Caki2 (cell line): ENCODE measurements at places on chromosomes 2 and 18. TPM values are rescaled to one million over a fixed set of nuclear protein-coding genes. Genes with fewer than 3 reads are reported as not detected.

Gene UCN
- total RNA-seq = 2.2 and 5.3 TPM in 2 replicates

DNA sequence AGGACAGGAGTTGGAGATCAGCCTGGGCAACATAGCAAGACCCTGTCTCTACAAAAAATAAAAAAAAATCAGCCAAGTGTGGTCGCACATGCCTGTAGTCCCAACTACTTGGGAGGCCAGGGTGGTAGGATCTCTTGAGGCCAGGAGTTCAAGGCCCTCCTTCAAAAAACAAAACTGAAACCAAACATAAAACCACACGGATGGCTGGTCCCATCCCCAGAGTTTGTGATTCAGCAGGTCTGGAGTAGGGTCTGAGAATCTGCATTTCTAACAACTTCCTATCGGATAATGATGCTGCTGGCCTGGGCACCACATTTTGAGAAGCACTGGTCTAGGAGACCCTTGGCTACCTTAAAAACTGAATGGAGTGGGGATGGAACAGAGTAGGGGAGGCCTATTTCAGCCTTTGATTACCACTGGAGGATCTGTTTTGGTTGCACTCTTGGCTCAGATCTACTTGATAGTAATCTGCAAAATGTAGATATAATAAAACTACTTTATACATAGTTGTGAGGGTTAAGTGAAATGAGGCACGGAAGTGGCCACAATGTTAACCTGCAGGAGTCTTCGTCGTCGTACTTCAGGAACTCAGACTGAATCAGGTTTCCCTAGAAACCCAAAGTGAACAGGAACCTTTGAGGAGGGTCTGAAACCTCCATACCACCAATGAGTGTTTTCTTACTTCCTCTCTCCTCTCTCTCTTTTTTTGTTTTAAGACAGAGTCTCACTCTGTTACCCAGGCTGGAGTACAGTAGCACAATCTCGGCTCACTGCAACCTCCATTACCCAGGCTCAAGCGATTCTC is 25.5 kb upstream of the NFE2L2 start:
- no peak for DNase-seq

DNA sequence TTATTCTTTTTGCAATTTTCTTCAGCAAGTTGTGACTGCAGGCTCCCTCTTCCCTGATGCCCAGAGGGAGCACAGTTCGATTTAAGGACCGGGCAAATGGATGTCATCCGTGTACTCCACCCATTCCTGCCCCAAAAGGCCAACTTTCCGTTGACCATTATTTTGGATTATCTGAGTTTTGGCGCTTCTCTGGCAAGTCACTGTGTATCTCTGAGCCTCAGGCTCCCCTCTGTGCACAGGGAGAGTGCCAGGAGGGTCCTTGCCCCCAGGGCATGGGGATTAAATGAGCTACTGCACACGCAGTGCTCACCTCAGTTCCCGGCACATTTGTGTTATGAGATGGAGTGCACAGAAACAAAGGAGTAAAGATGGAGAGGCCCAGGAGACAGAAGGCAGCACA is 41.4 kb upstream of the HDAC4 start:
- DNase-seq = no peak

- DNase-seq = no peak
Observed at GRCh38 chr2:183903026-183903425, 695.3 kb upstream of the ZNF804A start.

DNA sequence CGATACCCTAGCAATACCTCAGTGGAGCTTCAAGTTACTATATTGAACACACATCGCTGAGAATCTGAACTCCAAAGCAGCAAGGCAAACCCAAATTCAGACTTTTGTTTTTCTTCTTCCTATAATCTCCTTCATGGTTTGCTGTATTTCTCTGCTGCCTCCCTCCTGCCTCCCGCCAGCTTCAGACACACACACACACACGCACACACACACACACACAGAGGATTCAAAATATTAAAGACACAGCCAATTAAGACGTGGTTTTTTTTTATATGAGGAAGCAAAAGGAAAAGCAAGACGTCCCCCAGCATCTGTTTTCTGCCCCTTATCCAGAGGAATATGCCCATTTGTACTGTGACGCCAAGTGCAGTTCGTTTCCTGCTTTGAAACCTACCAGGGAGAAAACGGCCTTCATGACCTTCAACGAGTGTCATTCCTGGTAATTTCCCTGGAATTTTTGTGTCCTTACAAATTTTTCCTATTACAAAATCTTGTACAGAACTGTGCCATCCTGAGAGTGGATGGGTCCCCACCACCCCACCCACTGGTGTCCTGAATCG is 547.9 kb upstream of the ID2 start:
- no peak for DNase-seq

Gene LHCGR
- total RNA-seq = not detected in 2 replicates

DNA sequence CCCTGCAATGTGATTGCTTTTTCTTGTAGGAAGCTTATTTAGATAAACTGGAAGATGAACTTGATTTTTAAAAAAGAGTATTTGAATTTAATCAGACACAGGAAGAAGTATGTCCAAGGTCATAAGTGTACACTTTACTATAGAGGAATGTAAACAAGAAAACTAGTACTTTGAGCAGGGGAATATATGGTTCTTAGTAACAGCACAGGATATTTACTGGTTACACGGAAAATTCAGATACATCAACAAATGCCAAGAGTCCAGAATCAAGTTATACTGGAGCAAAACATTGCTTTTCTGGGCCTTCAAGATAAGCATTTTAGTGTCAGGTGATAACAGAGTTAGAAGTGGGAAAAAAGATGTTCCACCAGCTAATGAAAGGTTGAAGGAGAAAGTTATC is 75.5 kb downstream of the EFEMP1 start:
- DNase-seq = no peak

Gene ANKRD62
- total RNA-seq = 0.61 TPM in 1 of 2 replicates, not detected in the other

Gene MARCO
- not detected in 2 replicates for total RNA-seq

GRCh38 chr18:37554399-37554787 is 11.2 kb downstream of the CELF4 start:
- no peak for DNase-seq

DNA sequence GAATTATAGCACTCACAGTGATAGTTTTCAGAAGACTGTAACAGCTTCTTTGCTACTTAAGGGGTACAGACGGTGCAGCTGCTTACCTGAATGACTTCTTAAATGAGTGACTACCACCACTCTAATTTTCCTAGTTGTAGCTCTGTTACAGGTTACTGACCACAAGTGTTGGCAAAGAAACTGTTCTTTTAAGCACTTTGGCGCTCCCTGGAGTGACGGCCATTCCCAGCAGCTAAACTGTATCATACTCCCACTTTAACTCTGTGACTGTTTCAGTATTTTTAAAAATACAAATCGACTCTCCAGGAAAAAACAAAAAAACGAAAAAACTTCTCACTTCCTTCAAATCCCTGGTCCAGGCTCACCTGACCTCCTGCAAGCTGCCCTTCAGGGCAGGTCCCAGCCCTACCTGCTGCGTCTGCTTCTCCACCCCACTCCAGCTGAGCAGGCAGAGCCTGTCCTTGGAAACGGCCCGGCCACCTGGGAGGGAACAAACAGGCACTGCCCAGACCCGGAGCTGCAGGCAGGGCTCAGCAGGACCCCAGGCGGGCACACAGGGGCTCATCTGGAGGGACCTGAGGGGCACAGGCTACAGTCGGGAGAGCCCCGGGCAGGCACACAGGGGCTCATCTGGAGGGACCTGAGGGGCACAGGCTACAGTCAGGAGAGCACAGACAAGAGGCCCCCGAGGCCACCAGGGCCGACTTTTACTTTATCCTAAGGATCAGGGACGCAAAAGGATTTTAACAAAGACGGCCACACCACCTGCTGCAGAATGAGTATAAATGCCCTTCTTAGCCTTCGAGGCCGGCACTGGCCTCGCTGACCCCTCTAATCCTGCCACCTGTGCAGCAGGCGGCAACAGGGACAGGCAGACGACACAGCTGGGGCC is 24.5 kb downstream of the SLC66A2 start:
- no peak for DNase-seq

Gene MGAT4A
- total RNA-seq = 1.8 and 2.7 TPM in 2 replicates

DNA sequence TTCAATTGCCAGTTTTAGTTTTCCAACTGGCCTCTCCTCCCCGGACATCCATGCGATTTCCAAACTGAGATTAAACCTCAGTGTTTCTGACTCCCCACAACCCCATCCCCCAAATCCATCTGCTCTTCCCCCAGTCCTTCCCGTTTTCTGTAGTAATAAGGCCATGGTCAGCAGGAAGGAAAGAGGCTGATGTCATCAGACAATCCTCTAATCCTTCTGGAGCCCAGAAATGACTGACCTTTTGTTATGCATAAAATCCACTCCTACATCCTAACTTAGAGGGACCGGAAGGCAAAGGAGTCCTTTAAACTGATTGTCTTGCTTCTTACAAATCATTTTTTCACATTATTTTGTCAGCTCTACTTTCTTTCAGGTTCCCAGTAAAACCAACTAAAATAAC is 155.8 kb downstream of the INO80D start:
- no peak for DNase-seq

Gene RNF125
- total RNA-seq = 0.03 and 0.38 TPM in 2 replicates

- no peak for DNase-seq
Observed at GRCh38 chr2:210443527-210443926, 33.0 kb downstream of the LANCL1 start.
